ENCODE measurements at places on chromosomes 11 and 22.

DNA sequence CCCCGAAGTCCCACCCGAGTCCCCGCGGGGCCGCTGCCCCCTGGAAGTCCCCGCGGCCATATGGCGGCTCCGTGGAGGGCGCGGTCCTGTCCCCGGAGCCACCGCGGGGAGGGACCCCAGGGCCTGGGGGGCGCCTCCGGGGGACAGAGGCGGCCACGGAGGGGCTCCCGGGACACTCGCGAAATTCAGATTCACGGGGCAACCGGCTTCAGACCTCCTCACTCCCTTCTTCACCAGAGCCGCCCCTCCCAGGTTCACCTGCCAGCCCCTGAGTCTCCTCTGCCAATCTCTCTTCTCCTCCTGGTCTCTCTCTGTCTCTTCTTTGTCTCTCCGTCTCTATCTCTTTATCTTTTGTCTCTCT is 28.2 kb upstream of the TOLLIP start:
- no peak for DNase-seq

DNA sequence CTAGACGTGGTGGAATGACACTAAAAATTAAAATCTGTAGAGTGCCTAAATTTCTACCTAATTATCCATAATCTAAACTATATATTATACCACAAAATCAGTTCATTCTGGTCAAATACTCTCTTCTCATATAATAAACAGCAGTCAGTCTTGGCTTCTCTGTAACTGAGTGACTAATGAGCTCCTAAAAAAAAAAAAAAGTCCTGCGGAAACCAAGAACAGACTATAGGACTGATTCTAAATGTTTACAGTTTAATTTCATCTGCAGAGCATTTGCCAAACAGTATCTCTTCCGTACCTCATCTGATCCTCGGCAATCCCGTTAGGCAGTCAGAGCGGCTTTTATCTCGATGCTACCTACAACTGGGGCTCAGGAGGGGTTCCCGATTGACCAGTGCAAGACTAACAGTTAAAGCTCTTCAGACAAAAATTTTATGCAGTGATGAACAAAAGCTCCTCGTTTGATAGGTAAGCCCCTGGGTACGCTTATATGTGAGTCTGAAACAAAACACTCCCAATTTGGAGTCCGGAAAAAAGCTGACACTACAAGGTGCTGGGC is 686 bp downstream of the KIF18A start:
- no peak for DNase-seq

DNA sequence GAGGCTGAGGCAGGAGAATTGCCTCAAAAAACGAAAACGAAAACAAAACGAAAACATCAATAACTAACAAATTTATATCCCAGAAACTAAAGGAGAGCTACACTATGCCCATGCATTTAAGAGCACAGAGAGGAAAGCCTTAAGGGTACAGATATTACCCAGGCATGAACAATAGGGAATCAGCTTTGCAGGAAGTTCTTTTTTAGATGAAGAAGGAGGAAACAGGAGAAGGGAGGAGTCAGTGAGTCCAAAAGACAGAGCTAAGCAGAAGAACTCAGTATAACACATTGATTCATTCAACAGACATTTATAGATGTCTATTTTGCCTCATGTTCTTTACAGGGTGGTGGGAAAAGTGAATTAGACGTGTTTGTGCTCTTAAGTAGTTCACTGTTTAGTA is 8.3 kb downstream of the MRPL17 start:
- DNase-seq: no peak

DNA sequence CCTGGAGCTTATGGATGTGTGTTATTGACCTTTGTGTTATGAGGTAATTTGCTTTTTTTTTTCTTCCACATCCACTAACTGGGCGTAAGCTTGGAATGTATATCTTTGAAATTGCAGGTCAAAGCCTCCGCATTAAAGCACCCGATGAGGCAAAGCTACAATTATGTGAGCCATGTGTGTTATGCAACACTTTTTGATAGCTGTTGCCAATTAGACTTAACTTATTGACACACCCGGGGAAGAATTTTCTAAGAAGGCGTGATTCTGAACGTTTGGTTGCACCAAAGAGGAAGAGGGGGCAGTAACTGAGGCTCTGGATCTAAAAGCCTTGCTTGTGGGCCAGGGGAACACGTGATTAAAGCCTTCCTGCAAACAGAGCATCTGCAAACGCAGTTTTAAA is 610 bp upstream of the TEX12 start:
- no peak for DNase-seq

- no peak for DNase-seq
Observed at GRCh38 chr22:21030032-21030431, 2.3 kb downstream of the SLC7A4 start.

GRCh38 chr11:122091835-122092234 is 24.2 kb downstream of the BLID start:
- DNase-seq: no peak

- DNase-seq: no peak
Observed at GRCh38 chr11:119744577-119744976, 15.6 kb upstream of the NECTIN1 start.

DNA sequence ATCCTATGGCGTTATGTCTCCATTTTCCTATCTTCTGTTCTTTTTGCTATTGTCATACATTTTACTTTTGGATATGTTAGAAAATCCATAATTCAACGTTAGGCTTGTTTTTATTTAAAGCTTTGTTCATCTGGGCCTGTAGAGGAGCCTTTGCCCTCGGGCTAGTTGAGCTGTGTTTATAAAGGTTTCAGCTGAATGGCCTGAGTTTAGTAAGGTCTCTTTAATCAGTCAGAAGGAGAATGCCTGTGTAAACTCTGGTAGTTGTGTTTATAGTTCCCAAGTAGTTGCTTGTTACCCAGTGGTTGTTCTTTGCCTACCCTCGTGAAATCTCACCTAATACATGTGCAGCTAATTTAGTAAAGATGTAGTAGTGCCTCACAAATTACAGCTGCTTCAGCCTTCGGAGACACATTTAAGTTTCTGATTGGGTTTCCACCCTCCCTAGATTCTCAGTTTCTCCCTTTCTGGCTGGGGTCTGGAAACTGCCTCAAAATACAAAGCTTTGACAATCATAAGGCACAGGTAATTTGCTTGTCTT is 33.1 kb downstream of the MTMR3 start:
- no peak for DNase-seq

DNA sequence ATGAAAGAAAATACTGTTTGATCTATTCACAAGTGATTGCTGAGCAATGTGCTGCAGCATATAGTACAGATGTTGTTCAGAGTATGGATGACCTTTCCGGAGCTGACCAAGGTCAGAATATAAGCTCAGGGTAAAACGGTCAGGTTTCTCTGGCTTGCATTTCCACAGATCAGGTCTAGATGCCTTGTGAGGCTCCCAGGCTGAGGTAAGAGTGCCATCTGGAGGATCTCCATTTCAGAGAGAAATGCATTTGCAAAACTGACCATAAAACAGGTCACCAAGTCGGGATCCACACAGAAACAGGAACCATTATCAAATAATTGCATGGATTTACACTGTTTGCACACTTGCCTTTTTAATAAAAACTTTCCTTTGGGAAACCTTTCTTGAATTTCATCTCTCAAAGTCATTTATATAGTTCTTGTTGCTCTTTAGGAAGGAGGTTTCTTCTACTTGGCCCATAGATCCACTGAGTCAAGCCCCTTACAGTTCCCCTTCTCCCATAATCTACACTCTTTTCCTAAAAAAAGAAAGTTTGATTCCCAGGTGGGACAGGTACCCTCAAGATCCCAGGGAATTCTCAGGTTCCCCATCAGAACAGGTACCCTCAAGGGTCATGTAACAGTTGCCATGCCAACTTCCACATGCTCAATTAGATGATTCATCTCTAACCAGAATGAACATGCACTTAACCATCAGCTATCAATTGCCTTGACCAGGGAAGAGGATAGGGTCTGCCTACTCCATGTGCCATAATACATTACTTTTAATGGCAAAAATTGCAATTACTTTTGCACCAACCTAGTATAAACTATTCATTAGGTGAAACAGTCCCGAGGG is 25.0 kb upstream of the TMPRSS5 start:
- DNase-seq: no peak

- DNase-seq: no peak
Observed at GRCh38 chr11:28983780-28984179, 875.6 kb downstream of the METTL15 start.

GRCh38 chr11:32109138-32109537 is 18.3 kb downstream of the RCN1 start:
- no peak for DNase-seq

GRCh38 chr11:64888729-64889511 is 10.5 kb upstream of the EHD1 start:
- DNase-seq: no peak

DNA sequence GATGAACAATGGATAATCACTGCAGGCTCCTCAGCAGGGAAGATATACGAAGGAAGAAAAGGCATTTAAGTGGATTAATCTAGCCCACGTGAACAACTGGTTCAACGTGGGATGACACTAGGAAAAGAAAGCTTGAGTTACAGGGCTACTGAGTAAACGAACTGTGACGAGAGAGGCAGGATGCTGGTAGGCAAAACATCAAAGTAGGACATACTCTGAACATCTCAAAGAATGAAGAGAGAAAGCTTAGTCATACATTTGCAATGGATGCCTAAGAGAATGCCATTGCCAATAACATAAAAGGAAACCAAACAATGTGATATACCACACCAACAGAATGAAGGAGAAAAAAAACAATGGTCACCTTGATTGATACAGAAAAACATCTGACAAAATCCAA is 12.9 kb downstream of the USP28 start:
- DNase-seq: no peak

- DNase-seq: no peak
Observed at GRCh38 chr11:75330291-75330690, 21.2 kb downstream of the ARRB1 start.

DNA sequence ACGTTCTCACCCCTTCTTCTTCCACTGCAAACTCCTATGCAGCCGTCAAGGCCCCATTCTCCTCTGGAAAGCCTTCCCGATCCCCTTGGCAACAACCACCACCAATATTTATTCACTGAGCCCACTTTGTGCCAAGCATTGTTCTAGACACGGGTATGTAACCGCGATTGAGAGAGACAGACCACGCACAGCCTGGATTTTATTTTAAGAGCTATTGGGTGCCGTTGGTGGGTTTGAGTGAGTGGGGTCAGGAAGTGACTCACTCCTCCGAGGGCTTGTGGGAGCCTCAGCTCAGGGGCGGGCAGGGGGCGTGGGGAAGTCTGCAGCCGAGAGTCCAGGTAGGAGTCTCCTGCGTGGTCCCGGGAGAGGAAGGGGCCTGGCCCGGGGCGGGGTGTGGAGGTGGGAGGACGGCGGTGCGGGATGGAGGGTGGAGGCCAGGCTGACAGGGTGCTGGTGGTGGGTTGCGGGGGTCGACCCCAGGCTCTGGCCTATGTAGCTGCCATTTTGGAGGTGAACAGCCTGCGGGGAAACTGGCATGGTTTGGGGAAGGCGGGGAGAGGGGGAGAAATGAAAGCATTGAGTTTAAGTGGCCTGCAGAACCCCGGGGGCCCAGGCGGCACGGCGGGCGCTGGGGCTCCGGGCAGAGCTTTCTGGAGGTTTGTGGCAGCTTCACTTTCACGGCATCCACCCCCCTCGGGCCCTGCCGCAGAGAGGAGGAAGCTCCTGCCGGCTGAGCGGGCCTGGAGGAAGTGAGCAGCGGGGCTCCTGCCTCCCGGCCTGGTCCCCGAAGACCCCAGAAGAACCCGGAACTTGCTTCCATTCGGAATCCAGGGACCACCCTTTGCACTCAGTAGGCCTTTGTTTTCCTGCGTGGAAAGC is 547 bp downstream of the PARVG start:
- no peak for DNase-seq

- DNase-seq: no peak
Observed at GRCh38 chr22:28933321-28933720, 49.9 kb downstream of the ZNRF3 start.

DNA sequence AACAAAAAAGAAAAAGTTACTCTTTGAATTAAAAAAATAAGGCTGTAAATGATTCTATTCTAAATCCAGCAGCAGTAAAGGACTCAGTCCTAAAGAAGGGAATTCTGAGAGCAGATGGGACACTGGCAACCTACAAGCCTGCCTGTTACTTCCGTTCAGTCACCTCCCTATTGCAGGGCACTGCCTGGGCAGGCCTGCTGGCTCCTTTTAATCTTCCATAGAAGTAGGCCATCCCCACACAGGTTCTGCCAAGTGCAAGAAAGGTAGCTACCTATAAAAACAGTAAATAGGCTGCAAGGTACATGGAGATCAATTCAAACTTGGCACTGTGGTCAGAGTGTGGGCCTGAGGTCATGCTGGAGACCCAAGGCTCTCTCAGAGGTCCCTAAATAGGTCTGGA is 136.4 kb downstream of the TRIM44 start:
- DNase-seq: no peak

DNA sequence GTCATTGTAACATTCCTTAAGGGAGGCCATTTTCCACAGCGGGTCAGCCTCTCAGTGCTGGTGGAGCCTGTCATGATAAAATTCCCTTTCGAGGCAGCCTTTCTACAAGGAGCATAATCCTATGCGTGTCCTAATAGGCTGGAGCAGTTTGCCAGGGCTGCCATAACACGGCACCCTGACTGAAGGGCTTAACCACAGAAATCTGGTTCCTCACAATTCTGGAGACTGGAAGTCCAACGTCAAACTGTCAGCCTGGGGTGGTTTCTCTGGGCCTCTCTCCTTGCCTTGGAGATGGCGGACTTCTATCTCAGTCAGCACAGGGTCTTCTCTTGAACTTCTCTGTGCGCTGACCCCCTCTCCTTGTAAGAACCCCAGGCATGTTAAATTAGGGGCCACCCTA is 1.4 kb upstream of the RGL4 start:
- no peak for DNase-seq
